ENCODE measurements at places on chromosomes 16 and 17.

GRCh38 chr17:54180950-54181349, 358.2 kb downstream of the KIF2B start:
- no peaks in the 10 kb centered on the region for H3K36me3 ChIP-seq
- no peaks in the 10 kb centered on the region for H3K27me3 ChIP-seq
- H3K4me1 ChIP-seq = no peaks in the 10 kb centered on the region
- no peak overlapping the region for H3K27ac ChIP-seq
- DNase-seq = no peak

- H3K36me3 ChIP-seq = no peaks in the 10 kb centered on the region
- no peak overlapping the region for H3K4me3 ChIP-seq
- no peaks in the 10 kb centered on the region for H3K4me1 ChIP-seq
- H3K27me3 ChIP-seq = no peaks in the 10 kb centered on the region
- no peak overlapping the region for H3K27ac ChIP-seq
- no peak for DNase-seq
These were observed 74.7 kb upstream of the SDK2 start for GRCh38 chr17:73718912-73719311.

DNA sequence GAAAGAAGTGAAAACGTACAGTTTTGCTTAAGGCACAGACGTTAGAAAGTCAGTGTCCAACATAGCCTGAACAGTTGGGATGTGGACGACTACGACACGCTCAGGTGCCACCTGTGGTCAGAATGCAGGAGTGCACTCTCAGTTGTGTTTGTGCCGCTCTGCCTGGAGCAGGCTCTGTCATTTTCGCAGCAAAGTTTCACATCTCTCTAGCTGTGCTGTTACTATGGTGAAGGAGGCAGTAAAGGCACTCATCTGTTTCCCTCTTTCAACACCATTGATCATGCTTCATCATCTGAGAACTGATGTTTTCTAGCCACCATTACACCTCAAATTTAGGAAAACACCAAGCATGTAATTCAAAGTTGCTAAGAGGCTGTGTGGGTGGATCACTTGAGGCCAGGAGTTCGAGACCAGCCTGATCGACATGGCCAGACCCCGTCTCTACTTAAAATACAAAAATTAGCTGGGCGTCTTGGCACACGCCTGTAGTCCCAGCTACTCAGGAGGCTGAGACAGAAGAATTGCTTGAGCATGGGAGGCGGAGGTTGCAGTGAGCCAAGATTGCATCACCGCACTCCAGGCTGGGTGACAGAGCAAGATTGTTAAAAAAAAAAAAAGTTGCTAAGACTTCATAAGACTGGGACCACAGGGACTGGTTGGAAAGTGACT, 44.9 kb upstream of the DNAJA2 start:
- H3K4me3 ChIP-seq = no peak overlapping the region
- no peak overlapping the region for H3K27ac ChIP-seq
- peak; percentile 76 for DNase-seq
- no peaks in the 10 kb centered on the region for H3K27me3 ChIP-seq
- no peaks in the 10 kb centered on the region for H3K4me1 ChIP-seq

GRCh38 chr17:37792787-37793186, 47.9 kb upstream of the HNF1B start:
- no peak overlapping the region for H3K4me3 ChIP-seq
- no peak overlapping the region for H3K27ac ChIP-seq
- no peaks in the 10 kb centered on the region for H3K4me1 ChIP-seq
- peak; percentile 25 for DNase-seq
- H3K36me3 ChIP-seq = no peaks in the 10 kb centered on the region

DNA sequence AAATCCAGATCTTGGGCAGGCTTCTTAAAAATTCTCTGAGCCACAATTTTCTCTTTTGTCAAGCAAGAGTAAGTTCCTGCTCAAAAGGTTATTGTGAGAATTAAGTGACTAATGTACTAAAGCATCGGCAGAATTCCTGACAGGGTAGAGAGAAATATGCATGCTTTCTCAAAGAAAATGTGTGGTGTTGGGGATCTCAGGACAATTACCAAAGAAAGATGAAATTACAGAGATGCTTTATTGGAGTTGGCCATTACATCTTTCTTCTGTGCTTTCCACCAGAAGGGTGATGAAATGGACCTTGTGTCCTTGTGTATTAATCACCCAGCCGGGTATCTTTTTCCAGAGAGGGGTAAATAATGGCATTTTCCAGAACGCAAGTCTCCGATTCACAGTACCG, 1.7 kb upstream of the USP43 start:
- H3K27me3 ChIP-seq = peaks cover 14% of the 10 kb centered on the region
- H3K27ac ChIP-seq = no peak overlapping the region
- H3K4me3 ChIP-seq = 0 out of 2 replicates have a peak overlapping the region, but pooled peaks have one; percentile 97
- peaks cover 13% of the 10 kb centered on the region for H3K4me1 ChIP-seq
- no peak for DNase-seq

DNA sequence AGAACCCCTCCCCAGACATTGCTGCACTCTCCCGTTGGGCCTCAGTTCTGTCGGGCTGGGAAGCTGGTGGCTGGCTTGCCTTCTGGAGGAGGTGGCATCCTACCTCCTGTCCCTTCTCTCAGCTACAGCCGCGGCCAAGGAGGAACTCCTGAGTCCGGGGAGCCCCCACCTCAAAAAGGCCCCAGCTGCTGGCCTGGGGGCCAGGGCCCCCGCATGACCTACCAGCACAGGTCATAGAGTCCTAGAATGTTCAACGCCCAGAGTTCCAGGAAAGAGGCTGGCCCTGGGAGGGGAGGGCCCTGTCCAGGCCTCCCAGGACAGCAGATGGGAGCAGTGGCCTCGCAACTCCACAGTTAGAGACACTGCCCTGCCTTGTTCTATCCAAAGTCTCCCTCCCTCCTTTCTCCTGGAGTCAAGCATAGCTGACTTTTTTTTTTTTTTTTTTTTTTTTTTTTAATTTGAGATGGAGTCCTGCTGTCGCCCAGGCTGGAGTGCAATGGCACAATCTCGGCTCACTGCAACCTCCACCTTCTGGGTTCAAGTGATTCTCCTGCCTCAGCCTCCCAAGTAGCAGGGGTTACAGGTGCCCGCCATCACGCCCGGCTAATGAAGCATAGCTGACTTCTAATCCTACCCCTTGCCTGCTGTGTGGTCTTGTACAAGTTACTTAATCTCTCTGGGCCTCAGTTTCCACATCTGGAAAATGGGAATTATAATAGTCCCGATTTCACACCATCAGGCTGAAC, 7.1 kb downstream of the CARHSP1 start:
- H3K36me3 ChIP-seq = peaks cover 6% of the 10 kb centered on the region
- H3K4me3 ChIP-seq = no peak overlapping the region
- no peak overlapping the region for H3K27ac ChIP-seq
- H3K27me3 ChIP-seq = no peaks in the 10 kb centered on the region
- no peak for DNase-seq

DNA sequence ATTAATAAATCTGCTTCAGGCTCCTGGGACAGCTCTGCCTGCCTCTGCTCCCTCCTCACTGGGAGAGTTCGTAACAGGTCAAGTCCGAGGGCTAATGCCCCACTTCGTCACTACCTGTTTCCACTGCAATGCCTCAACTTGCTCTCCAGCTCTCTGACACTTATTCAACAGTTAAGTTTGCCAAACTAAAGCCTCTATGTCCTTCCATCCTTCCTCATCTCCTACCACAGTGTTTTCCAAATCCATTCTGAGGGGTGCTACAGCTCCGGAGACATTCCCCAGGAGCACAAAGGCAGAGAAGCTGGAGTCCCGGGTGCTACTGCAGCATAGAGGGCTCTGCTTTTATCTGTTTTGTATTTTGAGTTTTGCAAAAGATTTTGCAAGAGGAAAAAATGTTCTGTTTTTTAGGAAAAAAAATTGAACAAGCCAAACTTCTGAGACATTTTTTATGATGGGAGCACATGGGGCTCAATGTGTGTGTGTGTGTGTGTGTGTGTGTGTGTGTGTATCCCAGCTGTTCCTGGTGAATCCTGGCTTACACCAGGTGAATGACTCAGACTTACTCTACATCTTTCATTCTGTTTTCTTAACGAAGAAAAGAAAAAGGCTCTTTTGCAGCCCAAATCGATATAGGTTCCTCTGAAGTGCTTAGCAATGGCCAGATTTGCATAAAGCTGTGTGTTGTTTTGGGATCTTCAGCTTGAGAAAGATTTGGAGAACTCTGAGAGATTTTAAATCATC, 46.1 kb upstream of the MYOCD start:
- no peaks in the 10 kb centered on the region for H3K36me3 ChIP-seq
- no peak overlapping the region for H3K4me3 ChIP-seq
- peaks cover 25% of the 10 kb centered on the region for H3K4me1 ChIP-seq
- no peak for DNase-seq

GRCh38 chr16:88010343-88010967, 59.2 kb downstream of the BANP start:
- DNase-seq = no peak
- peak overlapping the region; percentile 88 for H3K27ac ChIP-seq
- H3K4me3 ChIP-seq = no peak overlapping the region
- peaks cover 8% of the 10 kb centered on the region for H3K36me3 ChIP-seq
- no peaks in the 10 kb centered on the region for H3K27me3 ChIP-seq
- peaks cover 4% of the 10 kb centered on the region for H3K4me1 ChIP-seq

- H3K27ac ChIP-seq = no peak overlapping the region
- H3K36me3 ChIP-seq = no peaks in the 10 kb centered on the region
- peaks cover 22% of the 10 kb centered on the region for H3K4me1 ChIP-seq
- no peak overlapping the region for H3K4me3 ChIP-seq
- no peaks in the 10 kb centered on the region for H3K27me3 ChIP-seq
- DNase-seq = no peak
These were observed 225.7 kb downstream of the C16orf78 start for GRCh38 chr16:49599281-49599680.

DNA sequence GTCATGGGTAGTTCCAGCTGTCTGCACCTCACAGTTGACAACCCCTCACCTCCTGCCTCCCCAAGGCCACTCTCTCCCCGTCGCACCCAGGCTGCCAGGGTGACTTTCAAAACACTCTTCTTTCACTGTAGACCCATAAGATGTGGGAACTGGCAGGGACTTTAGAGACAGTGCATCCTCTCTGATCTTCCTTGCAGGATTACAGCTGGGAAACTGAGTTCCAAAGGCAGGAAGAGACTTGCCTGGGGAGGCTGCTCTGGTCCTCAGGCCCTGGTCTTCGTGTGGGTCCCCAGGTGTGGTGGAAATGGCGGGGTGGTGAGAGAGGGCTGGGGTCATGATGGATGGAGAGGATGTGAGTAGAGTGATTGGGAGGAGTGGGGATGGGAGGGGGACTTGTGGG, 21.9 kb upstream of the NKD1 start:
- H3K4me1 ChIP-seq = no peaks in the 10 kb centered on the region
- DNase-seq = no peak
- H3K27me3 ChIP-seq = no peaks in the 10 kb centered on the region
- no peak overlapping the region for H3K4me3 ChIP-seq

DNA sequence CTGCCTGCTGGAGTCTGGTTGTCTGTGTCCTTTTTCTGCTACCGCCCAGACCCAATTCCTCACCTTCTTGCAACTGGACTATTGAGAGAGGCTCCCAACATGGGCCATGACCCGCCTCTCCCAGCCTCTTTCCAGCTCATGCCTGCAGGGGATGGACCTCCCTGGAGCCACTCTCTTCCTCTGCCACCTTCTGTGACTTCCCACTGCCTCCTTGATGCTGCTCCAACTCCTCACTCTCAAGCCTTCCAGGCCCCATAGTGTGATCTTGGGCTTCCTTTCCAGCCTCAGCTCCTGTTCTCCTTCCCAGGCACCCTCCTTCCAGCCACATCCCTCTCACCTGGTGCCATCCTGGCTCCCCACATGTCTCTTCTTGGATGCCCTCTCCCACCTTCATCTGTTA, 11.1 kb downstream of the ZNF768 start:
- H3K4me3 ChIP-seq = no peak overlapping the region
- no peak for DNase-seq
- H3K27me3 ChIP-seq = no peaks in the 10 kb centered on the region
- H3K4me1 ChIP-seq = no peaks in the 10 kb centered on the region
- H3K27ac ChIP-seq = no peak overlapping the region

GRCh38 chr16:1998852-1999801, 9.4 kb downstream of the SYNGR3 start:
- H3K27ac ChIP-seq = no peak overlapping the region
- no peak overlapping the region for H3K4me3 ChIP-seq
- peaks cover 1% of the 10 kb centered on the region for H3K4me1 ChIP-seq
- no peaks in the 10 kb centered on the region for H3K36me3 ChIP-seq
- DNase-seq = no peak

- no peaks in the 10 kb centered on the region for H3K27me3 ChIP-seq
- H3K27ac ChIP-seq = no peak overlapping the region
- DNase-seq = no peak
- H3K4me3 ChIP-seq = no peak overlapping the region
These were observed 266.1 kb upstream of the DYNLRB2 start for GRCh38 chr16:80274576-80275191.

GRCh38 chr17:31085563-31085962, 9.2 kb upstream of the NF1 start:
- no peaks in the 10 kb centered on the region for H3K27me3 ChIP-seq
- H3K4me1 ChIP-seq = no peaks in the 10 kb centered on the region
- H3K36me3 ChIP-seq = no peaks in the 10 kb centered on the region

- no peaks in the 10 kb centered on the region for H3K36me3 ChIP-seq
- H3K4me1 ChIP-seq = no peaks in the 10 kb centered on the region
- H3K27me3 ChIP-seq = no peaks in the 10 kb centered on the region
- H3K27ac ChIP-seq = no peak overlapping the region
These were observed 275.0 kb upstream of the DYNLRB2 start for GRCh38 chr16:80265624-80266306.

DNA sequence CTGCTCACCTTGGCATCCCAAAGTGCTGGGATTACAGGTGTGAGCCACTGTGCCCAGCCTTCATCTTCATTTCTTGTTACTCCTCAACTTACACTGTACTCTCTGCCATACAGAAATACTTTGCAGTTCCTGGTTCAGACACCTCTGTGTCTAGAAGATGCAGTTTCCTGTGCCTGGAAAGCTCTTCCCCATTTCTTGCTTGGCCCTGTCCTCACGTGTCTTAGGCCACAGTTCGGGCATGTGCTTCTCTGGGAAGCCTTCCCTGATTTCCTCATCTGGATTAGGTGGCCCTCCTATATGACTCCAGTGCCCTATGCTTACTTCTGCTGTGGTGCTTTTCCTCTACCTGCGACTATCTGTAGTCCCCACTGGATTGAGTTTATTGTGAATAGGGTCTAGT, 26.5 kb upstream of the CDR2 start:
- no peak overlapping the region for H3K4me3 ChIP-seq
- H3K4me1 ChIP-seq = no peaks in the 10 kb centered on the region
- H3K27me3 ChIP-seq = no peaks in the 10 kb centered on the region

GRCh38 chr17:8056232-8056975, 17.5 kb downstream of the ALOX15B start:
- H3K36me3 ChIP-seq = no peaks in the 10 kb centered on the region
- peaks cover 13% of the 10 kb centered on the region for H3K4me1 ChIP-seq
- peaks cover 37% of the 10 kb centered on the region for H3K27me3 ChIP-seq
- DNase-seq = no peak
- H3K4me3 ChIP-seq = no peak overlapping the region

GRCh38 chr16:23424292-23424958, 28.6 kb downstream of the COG7 start:
- H3K4me1 ChIP-seq = peaks cover 12% of the 10 kb centered on the region
- peak overlapping the region; percentile 32 for H3K27ac ChIP-seq
- no peaks in the 10 kb centered on the region for H3K36me3 ChIP-seq
- no peak overlapping the region for H3K4me3 ChIP-seq
- DNase-seq = no peak

GRCh38 chr16:86598607-86599565, 20.5 kb downstream of the FOXL1 start:
- no peak overlapping the region for H3K27ac ChIP-seq
- no peaks in the 10 kb centered on the region for H3K36me3 ChIP-seq
- H3K4me3 ChIP-seq = no peak overlapping the region

GRCh38 chr17:2214929-2215615, 88.5 kb downstream of the SMG6 start:
- no peak for DNase-seq
- H3K27me3 ChIP-seq = no peaks in the 10 kb centered on the region
- H3K27ac ChIP-seq = peak overlapping the region; percentile 72
- no peaks in the 10 kb centered on the region for H3K36me3 ChIP-seq
- H3K4me3 ChIP-seq = peak overlapping the region; percentile 19
